Right lung (tissue), 10 donors: ENCODE measurements at places on chromosomes 13 and 19. TPM values are rescaled to one million over a fixed set of nuclear protein-coding genes. Genes with fewer than 3 reads are reported as not detected.

- DNase-seq, result no peak
These were observed 96.1 kb upstream of the MBNL2 start for GRCh38 chr13:97125810-97126738.

The VSTM1 gene
- 0.41 TPM for polyA plus RNA-seq

The CBY2 gene
- not detected for polyA plus RNA-seq

The RASIP1 gene
- polyA plus RNA-seq, result 24.2 TPM

DNA sequence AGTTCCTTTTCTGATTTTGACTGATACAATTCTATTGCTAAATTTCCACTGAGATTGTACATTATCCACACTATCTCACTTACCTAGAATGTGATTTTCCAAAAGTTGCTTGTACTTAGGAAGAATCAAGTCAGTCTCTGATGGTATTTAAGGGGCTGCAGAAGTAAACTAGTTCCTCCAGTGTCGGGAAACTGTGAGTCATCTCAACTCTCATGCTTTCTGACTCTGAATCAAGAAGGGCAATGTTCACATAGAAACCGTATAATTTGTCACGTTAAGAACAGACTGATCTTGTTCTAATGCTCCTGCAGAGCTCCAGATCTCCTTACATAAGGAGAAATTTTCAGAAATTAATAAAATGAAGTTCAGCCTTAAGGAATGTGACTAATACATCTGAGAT lies 369.3 kb downstream of the KLF5 start:
- DNase-seq, result no peak

GRCh38 chr19:4174895-4175668 lies 7.3 kb downstream of the SIRT6 start:
- no peak for DNase-seq

The ZNF112 gene
- 8.4 TPM for polyA plus RNA-seq

GRCh38 chr19:12952488-12953137 lies 4.4 kb downstream of the GADD45GIP1 start:
- no peak for DNase-seq

The B3GNT8 gene
- polyA plus RNA-seq, result 4.0 TPM

The GPR183 gene
- 9.9 TPM for polyA plus RNA-seq

The ADGRL1 gene
- 28.4 TPM for polyA plus RNA-seq

The ZNF814 gene
- polyA plus RNA-seq, result 61.7 TPM

The MUC16 gene
- polyA plus RNA-seq, result 0.09 TPM

- DNase-seq, result no peak
These were observed 14.7 kb downstream of the TEX30 start for GRCh38 chr13:102758842-102759241.

DNA sequence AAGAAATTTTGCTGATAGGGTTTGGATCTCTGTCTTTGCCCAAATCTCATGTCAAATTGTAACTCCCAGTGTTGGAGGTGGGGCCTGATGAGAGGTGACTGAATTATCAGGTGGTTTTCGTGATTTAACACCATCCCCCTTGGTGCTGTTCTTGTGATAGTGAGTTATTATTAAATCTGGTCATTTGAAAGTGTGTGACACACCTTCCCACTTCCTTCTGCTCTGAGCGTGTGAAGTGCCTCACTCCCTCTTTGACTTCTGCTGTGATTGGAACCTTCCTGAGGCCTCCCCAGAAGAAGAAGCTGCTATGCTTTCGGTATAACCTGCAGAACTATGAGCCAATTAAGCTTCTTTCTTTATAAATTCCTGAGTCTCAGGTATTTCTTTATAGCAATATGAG lies 632.0 kb downstream of the SLITRK5 start:
- DNase-seq, result no peak

DNA sequence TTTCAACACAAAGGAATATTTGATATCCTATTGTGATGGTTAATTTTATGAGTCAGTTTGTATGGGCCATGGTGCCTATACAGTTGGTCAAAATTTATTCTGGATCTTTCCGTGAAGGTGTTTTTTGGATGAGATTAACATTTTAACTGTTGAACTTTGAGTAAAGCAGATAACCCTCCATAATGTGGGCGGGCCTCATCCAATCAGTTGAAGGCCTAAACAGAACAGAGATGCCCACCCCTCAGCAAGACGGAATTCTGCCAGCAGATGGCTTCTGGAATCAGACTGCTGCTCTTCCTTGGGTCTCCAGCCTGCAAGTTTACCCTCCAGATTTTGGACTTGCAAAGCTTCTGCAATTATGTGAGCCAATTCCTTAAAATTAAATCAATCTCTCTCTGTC lies 16.0 kb downstream of the CSNK1A1L start:
- DNase-seq, result no peak

DNA sequence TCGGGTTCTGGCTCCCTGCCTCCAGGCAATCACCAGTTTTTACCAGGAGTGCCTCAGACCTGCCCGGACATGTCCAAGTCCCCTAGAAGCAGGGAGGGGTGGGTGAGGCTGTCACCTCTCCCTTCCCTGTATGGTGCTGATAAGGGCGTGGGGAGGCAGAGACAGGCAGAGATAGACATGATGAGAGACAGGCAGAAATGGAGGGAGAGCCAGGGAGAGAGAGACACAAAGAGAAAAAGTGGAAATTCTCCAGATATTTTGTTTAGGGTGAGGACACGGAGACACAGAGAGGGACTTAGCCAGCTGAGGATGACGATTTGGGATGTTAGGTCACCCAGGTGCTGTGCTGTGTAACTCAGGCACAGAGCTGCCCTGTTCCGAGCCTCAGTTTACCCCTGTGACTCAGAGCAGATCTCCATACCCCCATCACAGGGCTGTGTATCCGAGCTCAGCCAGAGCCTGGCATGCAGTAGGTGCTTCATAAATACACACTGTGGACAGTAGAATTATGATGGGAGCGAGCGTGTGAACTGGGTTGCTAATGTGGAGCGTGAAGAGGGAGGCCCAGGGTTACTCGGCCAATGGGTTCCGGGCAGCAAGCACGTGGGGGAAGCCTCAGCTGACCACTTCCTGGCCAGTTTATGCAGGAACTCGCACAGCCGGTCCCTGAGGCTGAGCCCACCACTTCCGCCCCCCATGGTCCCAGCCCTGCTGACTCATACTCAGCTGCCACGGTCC lies 11.9 kb upstream of the GDF15 start:
- DNase-seq, result peak; percentile 62

The FGF21 gene
- polyA plus RNA-seq, result not detected

DNA sequence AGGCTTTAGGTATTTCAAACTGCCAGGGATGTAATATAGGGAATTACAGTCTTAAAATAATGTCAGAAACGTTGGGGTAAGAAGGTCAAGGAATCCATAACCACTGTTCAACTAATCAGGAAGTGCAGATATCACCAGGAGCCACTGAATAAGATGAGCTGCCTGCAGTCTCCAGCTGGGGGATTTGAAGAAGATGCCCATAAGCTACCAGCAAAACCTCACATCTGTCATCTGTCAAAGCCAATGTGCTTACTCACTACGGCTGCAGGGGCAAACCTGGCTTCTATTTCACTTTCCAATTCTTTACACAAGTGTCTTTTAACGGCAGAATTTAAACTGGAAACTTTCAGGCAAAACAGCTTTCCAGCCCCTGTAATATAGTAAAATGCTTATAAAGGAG lies 1410.1 kb upstream of the ATXN8OS start:
- no peak for DNase-seq

DNA sequence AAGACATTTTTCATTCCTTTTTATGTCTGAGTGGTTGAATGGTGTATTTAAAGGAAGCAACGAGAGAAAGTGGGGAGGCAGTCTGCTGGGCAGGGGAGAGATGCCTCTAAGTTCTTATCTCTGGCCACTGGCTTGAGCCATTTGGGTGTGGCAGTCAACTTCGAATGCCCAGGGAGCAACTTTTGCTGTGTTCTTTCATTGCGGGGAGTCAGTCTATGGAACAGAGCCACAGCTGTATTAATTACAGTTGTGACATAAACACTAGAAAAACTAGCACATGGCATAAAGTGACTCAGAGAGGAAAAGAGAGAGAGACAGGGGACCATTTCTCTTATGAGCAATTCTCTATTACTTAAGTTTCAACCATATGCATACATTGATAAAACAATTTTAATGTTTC lies 40.4 kb upstream of the PDCD5 start:
- no peak for DNase-seq

GRCh38 chr13:30908416-30908980 lies 2.4 kb downstream of the MEDAG start:
- no peak for DNase-seq

The ZNF865 gene
- 7.9 TPM for polyA plus RNA-seq

The NR1H2 gene
- polyA plus RNA-seq, result 45.1 TPM

The NFIX gene
- 101 TPM for polyA plus RNA-seq

DNA sequence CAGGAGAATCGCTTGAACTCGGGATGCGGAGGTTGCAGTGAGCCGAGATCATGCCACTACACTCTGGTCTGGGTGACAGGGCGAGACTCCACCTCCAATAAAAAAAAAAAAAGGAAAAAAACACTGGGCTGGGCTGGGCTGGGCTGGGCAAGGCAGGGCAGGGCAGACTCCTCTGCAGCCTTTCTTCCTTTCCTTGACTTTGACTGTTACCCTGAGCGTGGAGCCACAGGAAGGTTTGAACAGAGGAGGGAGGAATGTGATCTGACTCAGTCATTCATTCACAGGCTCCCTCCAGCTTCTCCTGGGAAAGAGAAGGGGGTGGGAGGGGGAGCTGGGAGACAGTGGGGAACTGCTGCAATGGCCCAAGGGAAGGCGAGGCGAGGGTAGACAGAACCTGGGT lies 2.7 kb upstream of the ACTN4 start:
- DNase-seq, result no peak

DNA sequence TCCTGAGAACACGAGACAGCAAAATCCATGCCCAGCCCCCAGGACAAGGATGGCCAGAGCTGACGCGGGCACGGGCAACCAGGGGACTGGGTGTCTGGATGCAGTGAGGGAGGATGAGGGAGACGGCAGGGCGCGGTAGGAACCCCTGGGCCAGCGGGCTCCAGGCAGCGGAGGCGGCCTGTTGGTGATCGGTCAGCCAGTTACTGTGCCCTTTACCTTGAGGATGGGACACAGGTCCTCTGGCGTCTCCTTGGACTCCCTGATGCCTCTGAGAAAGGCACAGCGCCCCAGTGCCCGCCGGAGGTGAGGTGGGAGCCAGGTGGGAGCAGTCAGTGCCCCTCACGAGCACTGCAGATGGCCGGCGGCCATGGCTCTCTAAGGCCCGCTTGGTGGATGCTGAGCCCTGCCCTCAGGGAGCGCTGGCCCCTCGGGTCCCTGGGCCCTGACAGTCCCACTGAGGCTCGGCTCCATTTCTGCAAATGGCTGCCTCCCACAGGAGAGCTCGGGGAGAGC lies 31.2 kb downstream of the C13orf46 start:
- no peak for DNase-seq

- no peak for DNase-seq
These were observed 102.0 kb downstream of the LACC1 start for GRCh38 chr13:43981512-43982301.

DNA sequence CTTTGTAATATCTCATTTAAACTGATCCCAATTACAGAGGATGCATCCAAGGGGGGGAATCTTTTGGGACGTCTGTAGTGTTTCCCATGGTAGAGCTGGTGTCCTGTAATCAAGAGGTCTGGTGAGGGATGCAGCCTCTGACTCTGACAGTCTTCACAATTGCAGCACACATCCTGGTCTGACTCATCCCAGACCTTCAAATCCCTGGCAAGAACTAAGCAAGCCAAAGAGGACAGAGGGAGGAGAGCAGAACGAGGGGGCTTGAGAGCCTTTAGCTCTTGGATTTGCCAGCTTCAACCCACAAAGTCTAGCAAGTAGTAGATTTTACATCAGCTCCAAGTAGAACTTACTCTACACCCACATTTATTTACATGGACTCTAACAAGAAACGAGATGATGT lies 17.3 kb upstream of the FCGBP start:
- no peak for DNase-seq

- no peak for DNase-seq
These were observed 66.1 kb upstream of the DIAPH3 start for GRCh38 chr13:60229708-60230272.

- DNase-seq, result no peak
These were observed 91.9 kb downstream of the SLAIN1 start for GRCh38 chr13:77789376-77789775.

DNA sequence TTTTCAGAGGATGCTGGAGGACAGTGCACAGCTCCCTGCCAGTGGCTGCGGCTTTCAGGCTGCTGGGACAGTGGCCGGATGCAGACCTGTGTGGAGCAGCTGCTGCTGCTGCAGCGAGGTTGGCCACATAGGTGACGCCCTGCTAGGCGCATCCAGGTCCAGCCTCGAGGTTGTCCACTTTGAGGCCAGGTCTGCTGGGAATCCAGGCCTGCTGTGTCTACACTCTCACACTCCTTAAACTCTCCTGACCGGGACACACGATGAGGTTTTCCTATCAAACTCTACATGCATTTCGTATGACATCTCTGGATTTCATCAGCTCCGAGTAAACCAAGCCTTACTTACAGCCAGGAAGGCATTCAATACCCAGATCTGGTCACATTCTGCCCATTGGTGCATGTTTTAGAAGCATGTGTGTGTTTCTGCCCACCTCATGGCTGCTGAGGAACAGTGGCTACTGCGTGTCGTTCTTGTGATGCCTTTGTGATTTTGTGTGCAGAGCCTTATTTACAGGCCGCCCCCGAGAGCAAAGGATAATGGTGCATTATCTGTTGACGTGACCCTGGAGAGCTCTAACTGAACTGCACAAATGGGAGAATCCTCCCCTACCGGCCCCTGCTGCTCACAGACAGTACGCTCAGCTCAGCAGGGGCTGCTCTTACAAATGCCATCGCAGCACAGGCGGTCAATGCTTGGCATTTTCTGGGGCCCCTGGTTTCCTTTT lies 12.3 kb upstream of the MCF2L start:
- DNase-seq, result no peak

GRCh38 chr19:1651568-1652291 lies 685 bp downstream of the TCF3 start:
- peak; percentile 52 for DNase-seq

The SIAH3 gene
- 0.18 TPM for polyA plus RNA-seq

DNA sequence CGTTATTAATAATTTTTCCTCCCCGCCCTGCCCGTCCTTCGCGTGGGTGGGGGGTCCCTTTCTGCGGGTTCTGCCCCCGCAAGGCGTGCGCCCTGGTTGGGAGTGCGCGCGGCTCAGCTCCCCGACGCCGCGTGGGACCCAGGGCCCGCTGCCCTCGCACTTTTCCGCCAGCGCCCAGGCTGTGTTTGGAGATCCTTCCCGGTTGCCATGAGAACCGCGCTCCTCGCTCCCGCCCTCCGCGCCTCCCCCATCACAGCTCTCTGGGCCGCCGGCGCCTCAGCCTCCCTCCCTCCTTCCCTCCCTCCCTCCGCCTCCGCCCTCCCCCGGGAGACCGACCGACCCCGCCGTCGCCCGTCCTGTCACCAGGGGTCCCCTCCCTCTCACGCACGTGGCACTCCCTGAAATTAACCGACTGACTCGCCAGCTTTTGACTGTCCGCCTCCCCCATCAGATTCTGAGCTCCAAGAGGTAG lies 2.4 kb upstream of the SSBP4 start:
- DNase-seq, result peak; percentile 95

DNA sequence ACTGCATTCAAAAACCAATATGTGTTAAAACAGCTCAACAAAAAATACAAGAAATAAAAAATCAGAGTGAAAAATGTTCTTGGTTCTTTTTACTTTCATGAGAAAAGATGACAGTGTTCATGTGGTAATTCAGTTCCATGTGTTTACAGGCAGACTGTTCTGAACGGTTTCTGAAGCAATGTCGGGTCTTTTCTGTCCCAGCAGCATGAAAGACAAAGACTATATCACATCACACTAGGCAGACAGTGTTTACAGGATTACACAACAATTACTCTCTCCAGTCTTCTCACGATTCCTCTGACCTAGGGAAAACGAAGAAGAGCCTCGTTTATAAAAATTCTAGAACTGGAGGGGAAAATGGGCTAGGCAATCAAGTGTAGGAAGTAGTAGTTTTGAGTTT lies 83.4 kb downstream of the UBL3 start:
- DNase-seq, result peak; percentile 22

GRCh38 chr19:5153601-5154128 lies 184.8 kb downstream of the KDM4B start:
- no peak for DNase-seq
